HEK293T (cell line): ENCODE measurements at places on chromosomes 3 and 15.

DNA sequence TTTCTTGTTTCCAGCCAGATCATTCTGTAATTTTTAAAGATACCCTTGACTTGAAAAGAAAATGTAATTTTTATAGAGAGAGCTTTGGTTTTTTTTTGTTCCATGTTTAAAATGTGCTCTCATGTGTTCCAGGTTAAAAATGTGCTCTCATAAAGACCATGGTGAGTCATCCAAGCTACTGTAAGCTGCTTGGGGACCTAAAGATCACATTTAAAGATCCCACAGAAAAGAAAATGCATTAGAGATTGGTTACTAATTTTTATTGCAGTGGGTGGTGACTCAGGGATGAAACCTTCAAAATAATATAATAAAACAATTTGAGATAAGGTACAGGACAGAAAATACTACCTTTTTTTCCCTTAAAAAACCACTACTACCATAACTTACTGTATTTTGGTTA, 11.0 kb downstream of the TCF12 start:
- no peak for DNase-seq

DNA sequence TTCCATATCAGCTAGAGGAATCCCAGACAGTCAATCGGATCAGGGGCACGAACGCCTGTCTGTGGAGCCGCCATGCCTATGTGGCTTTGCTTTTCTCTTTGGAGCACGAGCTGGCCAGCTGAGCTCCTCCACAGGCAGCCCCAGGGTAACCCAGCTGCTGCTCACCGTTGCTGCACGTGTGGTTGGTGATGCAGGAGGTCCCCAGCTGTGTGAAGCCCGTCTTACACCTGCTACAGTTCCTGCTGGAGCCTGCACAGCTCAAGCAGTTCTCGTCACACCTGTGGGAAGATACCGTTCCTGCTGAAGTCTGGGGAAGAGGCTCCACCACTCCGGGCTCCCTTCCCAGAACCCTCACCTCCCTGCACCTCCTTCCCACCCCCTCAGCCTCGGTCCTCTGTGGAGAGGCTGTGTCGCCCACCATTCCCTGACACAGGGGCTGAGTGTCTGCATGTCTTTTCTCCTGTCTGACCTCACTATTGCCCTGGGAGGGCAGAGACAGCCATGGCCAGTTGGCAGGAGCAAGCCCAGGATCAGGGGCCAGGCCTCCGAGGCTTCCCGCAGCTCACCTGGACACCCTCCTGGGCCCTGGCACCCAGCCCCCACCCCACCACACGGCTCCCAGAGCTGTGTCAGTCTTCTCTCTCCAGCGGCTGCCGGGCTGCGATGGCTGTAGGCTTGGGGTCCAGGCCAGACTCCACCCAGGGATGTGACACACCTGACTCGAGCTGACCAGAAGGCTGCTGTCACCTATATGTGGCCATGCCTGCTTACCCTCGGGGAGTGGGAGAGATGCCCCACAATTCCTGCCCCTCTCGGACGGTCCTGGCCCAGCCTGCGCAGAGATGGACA, 12.2 kb upstream of the SNRPA1 start:
- no peak for DNase-seq

DNA sequence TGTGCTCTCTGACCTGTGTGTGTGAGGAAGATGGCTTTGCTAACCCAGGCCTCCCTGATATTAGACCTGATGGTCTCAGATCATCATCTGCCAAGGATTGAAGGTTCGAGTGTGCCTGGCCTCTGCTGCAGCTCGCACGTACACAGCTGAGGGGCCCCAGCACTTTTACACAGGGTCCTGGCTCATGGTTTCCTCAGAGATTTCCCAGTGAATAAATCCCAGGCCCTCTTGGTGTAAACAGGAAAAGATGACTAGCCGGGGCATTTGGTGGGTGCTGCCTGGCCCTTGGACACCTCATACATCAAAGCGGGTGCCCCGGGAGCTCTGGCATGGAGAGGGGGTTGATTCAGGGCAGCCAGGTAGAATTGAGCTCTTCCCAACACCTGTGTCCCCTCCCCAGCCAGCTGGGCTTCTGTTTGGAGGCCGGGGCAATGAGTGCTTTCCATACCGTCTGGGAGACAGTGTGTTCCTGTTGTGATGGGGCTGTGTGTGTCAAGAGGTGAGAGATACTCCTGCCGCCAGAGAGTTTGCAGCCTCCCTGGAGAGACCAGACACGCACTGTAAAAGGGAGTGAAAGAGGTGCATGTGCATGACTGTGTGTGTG, 72.5 kb upstream of the TLE3 start:
- no peak for DNase-seq

- DNase-seq = no peak
These were observed 132.3 kb downstream of the LMLN start for GRCh38 chr3:198092276-198092675.

DNA sequence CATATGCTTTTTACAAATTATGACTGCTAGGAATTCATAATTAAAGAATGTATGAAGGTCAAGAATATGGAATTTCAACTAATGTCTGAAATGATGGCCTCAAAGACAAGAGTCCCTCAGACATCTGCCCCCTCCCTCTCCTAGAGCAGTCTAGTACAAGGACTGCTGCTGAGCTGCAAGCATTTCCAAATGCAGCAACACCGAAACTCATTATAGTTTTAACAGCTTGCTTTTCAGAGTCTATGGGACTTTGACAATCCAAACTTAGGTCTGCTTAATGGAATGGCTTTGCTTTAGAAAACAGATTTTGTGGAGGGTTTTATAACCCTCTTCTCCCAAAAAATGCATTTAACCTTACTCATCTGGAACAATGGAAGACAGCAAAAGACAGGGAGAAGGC, 115.4 kb downstream of the WDR76 start:
- DNase-seq = no peak

- DNase-seq = no peak
These were observed 72.8 kb downstream of the SENP2 start for GRCh38 chr3:185658943-185659342.
